ENCODE measurements at places on chromosomes 1 and 21. TPM values are rescaled to one million over a fixed set of nuclear protein-coding genes. Genes with fewer than 3 reads are reported as not detected.

Gene LCE2B
- not detected for total RNA-seq

Gene MPL
- not detected for total RNA-seq

Gene ZNF593OS
- not detected for total RNA-seq

Gene DHX9
- 118 TPM for total RNA-seq

Gene HES4
- total RNA-seq = 0.29 TPM

Gene BCL2L15
- 0.36 TPM for total RNA-seq

Gene WDR64
- not detected for total RNA-seq

Gene RNF11
- total RNA-seq = 199 TPM

Gene E2F2
- total RNA-seq = 0.29 TPM

Gene S100A1
- total RNA-seq = 0.29 TPM

Gene RCSD1
- under 0.01 TPM for total RNA-seq

Gene NR1I3
- not detected for total RNA-seq

Gene S100A7A
- total RNA-seq = not detected

Gene HFM1
- 0.36 TPM for total RNA-seq

Gene TMIGD3
- 0.29 TPM for total RNA-seq

Gene SELP
- not detected for total RNA-seq
